ENCODE measurements at places on chromosomes 5 and 9.

DNA sequence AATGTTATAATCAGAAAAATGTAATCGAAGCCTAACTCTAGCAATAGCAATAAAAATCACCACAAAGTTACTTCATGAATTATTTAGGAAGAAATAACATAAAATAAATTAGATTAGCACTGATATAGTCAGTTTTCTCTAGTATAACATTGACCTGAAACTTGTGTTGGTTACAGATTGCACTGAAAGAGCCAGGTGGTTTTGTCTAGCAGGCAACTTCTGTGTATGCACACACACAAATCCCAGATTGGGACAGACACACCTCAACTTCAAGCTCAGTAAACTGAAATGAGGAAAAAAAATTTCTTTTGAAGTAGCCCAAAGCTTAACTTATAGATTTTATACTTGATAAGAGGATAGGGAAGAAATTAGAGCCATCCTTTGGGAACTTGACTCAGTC lies 129.3 kb downstream of the EFNA5 start:
- no peak for DNase-seq

- no peak for DNase-seq
Measured at GRCh38 chr9:130264414-130265350, 878 bp upstream of the HMCN2 start.

- DNase-seq = no peak
Measured at GRCh38 chr9:19378164-19378563, 1.9 kb downstream of the RPS6 start.

DNA sequence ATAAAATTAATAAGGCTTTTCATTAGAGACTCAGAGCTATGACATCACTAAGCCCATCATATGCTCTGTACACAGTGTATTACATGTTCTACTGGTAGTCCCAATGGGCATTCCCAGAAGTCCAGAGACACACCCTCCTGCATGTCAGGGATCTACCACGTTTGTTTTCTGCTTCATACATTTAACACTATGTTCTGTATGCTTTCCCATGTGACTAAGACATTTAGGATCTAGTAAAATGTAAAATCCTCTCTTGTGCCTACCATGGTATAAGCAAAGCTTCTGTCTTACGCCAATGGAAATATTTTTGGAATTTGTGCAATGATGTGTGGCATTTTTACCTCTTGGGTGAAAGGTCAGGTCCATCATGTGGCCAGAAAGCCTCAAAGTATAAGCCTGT lies 192.4 kb downstream of the ADAMTSL1 start:
- DNase-seq = no peak

GRCh38 chr9:20865347-20865746 lies 166.1 kb downstream of the HACD4 start:
- DNase-seq = no peak

GRCh38 chr5:171537923-171538537 lies 118.6 kb downstream of the FGF18 start:
- no peak for DNase-seq

DNA sequence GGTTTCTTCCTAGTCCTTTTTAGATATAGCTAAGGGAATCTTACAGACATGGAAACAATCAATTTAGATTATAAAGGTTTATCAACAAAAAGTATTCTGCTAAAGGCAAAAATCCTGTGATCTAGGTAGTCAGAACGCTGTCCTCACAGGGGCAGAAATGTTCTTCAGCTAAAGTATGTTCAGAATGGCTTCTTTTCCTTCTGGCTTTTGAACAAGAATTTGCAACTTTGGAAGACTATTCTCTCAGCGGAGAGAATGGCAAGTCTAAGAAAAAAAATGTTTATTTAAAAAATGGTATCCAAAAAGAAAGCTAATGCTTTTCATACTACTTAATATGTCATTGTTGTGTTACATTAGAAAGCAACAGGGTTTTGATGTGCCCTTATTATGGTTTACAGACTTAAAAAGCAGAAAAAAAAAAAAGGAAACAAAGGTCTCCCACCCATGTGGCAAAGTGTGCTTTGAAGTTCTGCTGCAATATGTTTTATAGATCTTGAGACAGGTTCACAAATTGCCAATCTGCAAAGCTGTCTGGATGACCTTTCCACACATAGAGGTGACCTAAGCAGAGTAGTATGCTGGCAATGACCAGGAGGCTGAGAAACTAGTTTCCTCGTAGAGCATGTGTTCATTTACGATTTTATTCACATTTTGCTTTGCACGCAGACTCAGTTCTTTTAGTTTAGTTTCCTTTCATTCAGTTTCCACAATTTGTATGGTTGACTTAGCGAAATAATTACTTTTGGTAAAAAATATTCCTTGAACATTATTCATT lies 45.1 kb upstream of the PJA2 start:
- DNase-seq = peak; percentile 28

GRCh38 chr9:75797085-75797580 lies 93.3 kb upstream of the PCSK5 start:
- no peak for DNase-seq
